ENCODE measurements at places on chromosomes 5 and 9. TPM values are rescaled to one million over a fixed set of nuclear protein-coding genes. Genes with fewer than 3 reads are reported as not detected.

Gene CYLC2
- polyA plus RNA-seq = not detected

Gene NTRK2
- 0.02 TPM for polyA plus RNA-seq

Gene REEP2
- polyA plus RNA-seq = 17.1 TPM

Gene DROSHA
- polyA plus RNA-seq = 36.5 TPM

Gene SLC34A1
- polyA plus RNA-seq = not detected

Gene NEURL1B
- polyA plus RNA-seq = 2.6 TPM

Gene CATSPER3
- 0.12 TPM for polyA plus RNA-seq

Gene AK6
- polyA plus RNA-seq = 34.4 TPM

Gene LCN9
- not detected for polyA plus RNA-seq

Gene AQP7
- polyA plus RNA-seq = 0.07 TPM

Gene SNCAIP
- 15.3 TPM for polyA plus RNA-seq

- no peak for DNase-seq
Measured at GRCh38 chr9:115877852-115878438, 275.6 kb upstream of the PAPPA start.

GRCh38 chr5:136028782-136029742, at the start of gene TGFBI:
Gene TGFBI (plus strand): TSS chr5:136028988. CDS start chr5:136029056, 68 bp downstream.
- DNase-seq = peak; percentile 67

GRCh38 chr9:84917366-84918070, 248.0 kb downstream of the NTRK2 start:
- no peak for DNase-seq

- DNase-seq = no peak
Measured at GRCh38 chr9:78963911-78964310, 607.9 kb upstream of the TLE4 start.

DNA sequence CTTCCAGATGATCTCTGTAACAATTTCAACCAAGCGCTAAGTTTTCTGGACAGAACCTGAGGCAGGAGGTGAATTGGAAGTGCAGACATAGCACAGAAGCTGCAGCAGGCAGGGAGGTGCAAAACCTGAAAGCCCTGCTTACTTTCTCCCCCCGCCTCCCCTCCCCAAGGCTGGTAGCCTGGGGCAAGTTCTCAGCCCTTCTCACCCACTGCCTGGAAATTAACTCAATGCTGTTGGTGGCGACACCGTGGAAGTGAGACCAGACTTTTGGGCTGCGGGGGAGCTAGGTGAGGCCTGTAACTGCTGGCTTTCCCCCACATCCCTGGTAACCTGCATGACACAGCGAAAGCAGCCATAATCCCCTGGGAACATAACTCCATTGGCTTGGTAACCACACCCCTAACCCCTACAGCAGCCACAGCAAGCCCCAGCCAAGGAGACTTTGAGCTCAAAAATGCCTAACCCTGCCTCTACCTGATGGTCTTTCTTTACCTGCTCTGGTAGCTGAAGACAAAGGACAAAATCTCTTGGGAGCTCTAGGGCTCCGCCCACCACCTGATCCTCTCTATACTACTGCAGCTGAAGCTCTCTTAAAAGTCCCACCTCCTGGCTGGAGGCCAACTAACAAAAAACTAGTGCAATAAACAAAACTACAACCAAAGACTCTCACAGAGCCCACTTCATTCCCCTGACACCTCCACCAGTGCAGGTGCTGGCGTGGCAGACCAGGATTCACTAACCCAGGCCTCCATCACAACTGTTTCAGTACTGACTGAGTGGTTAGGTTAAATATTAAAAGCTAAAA, 11.9 kb upstream of the OR13C8 start:
- DNase-seq = no peak

- DNase-seq = no peak
Measured at GRCh38 chr5:78830528-78831046, 154.5 kb downstream of the ARSB start.

DNA sequence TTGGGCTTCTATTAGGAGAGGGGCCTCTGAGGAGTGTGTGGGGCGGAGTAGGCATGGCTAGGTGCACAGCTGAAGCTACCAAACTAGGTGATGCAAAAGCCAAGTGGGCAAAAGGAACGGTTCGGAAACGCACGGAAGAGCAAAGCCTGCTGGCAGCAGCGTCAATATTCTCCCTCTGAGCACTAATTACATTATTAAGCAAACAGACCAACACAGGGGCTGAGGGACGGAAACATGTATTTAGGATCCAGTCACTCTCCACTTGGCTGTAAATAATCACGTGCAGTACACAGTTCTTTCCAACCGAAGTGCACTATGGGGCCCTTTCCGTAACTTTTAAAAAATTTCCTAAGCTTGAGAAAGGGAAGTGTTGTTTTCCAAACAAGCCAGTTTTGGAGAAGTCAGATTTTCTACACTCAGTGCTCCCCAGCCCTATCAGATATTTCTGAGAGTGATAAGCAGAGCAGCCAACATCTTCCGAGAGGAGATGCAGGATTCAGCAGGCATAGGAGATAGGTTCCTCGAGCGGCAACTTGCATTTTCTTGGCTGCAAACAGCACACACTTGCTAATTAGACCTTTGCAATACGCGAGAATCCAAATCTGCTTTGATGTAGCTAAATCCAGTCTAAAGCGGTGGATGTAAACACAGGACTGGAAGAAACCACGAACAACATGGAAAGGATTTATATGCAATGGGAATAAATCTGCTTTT, 217.2 kb upstream of the TBCA start:
- no peak for DNase-seq

- DNase-seq = no peak
Measured at GRCh38 chr5:91121347-91121993, 261.6 kb downstream of the ARRDC3 start.

DNA sequence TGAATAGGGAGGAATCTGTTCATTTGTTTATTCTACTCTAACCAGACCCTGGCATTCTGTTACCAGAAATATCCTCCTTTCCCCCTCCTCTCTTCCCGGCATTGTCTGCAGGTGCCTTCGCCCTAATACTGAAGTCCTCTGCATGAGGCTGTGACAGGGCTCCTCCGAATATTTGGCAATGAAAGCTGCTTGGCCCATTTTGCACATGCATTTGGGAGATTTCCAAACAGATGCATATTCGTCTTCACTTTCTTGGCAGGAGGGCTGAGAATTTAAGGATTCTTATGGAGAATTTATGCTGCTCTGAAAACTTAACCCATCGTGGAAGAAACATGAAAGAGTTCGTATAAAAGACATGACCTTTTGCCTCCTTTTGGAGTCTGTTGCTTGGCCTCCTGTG, 484.0 kb downstream of the ZNF608 start:
- DNase-seq = no peak

- DNase-seq = peak; percentile 98
Measured at GRCh38 chr5:56346741-56347535, 113.8 kb upstream of the ANKRD55 start.

- DNase-seq = peak; percentile 50
Measured at GRCh38 chr5:158154226-158155005, 295.5 kb upstream of the CLINT1 start.

DNA sequence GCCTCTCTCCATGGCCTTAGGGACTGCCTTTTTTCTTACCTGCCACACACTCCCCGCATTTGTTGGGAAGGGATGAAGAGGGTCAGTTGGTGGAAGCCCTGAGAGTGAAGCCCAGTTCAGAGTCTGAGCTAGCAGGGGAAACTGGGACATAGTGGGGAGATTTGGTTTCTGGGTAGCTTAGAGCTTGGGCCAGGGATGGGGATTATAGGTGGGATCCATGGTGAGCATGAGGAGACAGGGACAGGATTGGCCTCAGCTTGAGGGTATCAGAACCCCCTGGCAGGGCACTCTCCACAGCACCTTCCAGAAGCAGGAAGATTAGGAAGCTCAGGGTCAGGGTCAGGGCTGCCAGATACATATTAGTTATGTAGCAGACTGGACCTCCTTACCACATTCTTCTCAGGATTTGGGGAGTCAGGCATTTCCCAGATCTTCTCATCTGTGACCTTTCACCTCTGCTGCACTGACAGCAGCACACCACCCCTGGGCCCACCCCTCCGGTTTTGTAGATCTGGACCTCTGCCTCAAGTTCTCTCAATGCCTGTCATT, 17.9 kb downstream of the OR13J1 start:
- no peak for DNase-seq

DNA sequence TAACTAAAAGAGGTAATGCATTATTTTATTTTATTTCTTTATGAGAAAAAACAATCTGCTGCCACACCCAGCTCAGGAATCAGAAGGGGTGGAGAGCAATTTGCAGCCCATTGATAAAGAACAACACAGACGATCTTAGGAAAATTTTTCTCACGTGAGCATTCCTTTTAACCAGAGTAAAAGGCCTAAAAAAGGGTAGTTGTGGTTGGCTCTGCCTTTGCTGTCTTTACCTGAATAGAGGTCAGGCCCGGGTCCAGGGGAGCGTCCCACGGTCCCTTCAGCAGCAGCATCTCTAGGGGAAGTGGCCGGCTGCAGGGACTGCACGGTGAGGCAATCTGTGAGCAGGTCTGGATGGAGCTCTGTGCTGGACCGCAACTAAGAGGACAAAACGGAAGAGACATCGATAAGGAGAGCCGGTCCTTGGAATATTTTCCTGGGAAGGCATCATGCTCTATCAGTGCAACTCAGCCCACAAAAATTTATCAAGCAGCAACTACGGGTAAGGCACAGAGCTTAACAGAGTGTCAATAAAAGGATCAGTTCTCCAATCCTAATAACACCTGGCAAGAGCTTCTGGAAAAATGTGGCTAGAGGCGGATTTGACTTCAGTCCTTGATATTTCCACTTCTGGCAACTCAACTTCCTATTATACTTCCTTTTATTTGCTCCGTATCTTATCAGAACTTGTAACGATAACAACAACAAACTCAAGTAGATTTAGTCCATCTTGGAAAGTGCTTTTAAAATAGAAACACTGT, 372.8 kb upstream of the RFX3 start:
- DNase-seq = no peak

GRCh38 chr5:176474476-176474875, 26.3 kb downstream of the FAF2 start:
- DNase-seq = peak; percentile 56

DNA sequence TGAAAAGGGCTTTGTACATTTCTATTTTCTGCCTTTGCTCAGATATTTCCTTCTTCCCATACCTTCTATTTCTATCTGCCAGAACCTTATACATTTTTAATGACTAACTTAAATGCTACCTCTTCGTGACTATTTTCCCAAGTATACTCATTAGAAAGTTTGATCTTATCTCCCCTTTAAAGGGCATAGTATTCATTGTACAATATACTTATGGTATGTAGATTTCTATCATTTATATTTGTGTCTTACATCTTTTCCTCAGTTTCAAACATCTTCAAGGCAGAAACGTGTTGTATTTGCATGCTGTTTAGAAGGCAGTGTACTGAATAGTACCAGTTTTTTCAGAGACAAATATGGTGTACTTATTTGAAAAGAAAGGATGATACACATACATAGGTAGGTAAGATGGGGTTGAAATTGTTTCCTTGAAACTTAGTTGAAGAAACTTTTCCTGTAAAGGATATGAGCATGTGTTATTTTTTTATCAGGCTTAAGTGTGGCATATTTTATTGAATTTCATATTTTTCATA, 518.1 kb upstream of the NUDT12 start:
- no peak for DNase-seq

GRCh38 chr5:141465351-141465750, 10.4 kb upstream of the PCDHGC3 start:
- DNase-seq = peak; percentile 41

- DNase-seq = no peak
Measured at GRCh38 chr5:1541702-1542400, 18.1 kb upstream of the LPCAT1 start.

DNA sequence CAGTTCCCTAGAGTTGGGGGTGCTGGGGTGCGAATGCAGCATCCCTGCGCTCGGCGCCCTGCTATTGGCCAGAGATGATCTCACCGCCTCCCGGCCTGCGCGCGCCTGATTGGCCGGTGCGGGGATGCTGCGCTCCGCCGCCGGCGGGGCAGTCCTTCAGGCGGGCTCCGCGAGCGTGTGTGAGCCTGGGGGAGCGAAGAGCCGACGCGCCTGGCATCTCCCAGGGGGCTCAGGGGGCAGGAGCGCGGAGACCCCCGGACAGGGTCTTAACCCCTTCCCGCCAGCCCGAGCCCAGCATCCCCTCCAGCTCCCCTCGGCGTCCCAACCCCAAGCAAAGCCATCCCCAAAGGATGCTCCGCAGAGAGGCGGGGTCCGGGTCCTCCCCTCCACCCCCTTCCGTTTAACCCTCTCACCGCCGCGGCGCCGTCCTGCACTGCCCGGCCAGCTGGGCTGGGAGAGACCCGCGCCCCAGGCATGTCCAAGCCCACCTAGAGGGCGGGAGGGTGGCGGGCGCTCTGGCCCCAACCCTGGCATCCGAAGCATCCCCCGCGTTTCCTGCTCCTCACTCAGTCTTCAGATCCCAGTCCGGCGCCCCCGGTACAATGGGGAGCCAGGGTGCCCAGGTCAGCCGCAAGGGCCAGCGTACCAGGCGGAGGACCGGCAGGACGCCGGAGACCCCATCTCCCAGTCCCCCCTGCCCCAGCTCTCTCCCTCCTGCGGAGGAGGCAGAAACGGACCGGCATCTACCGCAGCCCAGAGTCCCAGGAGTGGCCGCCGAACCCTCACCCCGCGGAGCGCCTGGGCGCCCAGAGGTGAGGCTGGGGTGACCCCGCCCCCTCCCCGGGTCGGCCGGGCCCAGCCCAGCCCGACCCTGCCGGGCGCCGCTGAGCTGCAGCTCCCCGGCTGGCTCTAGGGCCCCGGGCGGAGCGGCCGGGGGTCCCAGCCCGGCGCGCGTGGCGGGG, 19.3 kb upstream of the TOR2A start:
- no peak for DNase-seq

DNA sequence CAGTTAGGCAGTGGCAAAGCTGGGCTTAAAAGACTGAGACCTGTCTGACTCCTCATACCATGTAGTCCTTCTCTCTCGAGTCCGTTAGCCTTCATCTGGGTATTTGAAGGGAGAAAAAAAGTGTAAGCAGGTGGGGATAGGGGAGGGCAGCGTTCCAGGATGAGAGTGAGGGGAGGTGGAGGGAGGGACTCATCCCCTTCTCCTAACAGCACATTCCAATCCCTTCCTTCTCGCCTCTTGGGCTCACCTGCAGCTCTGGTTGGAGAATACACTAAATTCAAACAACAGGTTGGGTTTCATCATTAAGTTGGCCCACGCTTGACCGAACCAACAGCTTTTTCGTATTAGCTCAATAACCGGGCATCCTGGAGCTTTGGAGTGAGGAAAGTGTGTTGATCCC, 3.6 kb downstream of the NEURL1B start:
- DNase-seq = no peak

DNA sequence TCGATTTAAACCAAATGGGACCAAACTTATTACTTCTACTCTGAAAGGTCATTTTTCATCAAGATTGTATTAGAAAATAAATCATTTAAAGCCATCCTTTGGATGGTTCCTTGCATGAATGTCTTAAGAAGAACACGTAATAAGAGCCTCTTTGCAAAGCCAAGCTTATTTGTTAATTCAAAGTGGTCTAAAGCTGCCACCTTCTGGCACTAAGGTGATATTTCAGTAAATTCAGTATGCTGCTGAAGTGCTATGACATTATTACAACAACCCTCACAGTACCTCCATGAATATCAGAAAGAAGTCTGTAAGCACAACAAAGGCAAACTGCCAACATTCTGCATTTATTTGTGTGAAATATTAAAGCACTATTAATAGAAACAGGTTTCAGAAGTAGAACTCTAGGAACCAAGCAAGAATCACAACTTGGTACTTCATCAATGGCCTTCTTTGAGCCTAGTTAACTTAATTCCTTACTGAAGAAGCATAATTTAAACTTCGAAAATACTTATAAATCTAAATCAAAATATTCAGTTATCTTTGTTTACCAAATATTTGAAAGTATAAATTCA, 53.1 kb upstream of the TYRP1 start:
- peak; percentile 43 for DNase-seq

All from IMR-90 (cell line).